ENCODE measurements at places on chromosomes 7 and 10.

DNA sequence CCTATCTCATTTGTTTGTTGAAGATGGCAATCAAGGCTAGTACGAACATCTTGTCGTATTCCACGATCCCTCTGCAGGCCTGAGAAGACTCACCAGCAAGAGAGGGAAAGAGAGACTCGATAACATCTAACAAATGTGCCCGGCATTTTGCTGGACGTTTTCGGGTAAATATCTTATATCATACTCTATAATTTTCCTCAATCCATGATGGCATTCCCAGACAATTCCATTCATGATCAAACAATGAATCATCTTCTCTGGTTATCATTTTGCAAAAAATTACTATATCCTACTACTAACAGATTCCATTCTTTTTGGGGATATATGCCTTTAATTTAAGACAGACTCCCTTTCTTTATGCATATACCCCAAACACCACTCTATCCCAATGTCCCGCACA, 118.1 kb downstream of the TYW1B start:
- DNase-seq = no peak

DNA sequence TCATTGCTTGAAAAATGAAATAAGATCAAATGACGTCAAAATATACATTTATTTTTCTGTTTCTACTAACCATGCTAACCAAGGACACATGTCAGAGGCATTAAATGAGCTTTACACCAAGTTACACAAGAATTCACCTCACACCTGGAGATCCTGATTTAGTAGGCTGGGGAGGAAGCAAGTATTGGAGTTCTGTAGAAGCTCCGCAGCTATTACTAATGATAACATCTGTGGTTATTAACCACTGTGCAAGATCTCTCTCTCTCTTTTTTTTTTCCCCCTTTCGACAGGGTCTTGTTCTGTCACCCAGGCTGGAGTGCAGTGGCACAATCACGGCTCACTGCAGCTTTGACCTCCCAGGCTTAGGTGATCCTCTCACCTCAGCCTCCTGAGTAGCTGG, 104.0 kb downstream of the ZNF22 start:
- no peak for DNase-seq

DNA sequence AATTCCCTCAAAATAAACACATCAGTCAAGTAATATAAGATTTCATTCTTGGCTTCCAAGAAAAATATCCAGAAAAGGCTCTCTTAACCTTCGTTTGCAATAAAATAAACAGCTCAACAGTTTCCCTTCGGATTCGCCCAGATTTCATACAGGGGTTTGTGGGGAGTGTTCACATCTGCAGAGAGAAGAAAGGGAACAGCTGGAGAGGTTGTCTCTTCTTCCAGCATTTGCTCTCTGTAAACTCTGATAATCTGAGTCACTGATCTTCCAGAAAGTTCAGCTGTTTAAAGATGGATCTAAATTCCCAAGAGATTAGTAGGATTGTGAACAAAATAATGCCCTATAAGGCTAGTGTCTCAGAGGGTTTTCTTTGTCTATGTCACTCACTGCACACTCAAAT, 277.9 kb downstream of the HPSE2 start:
- DNase-seq = no peak

- no peak for DNase-seq
These were observed 463.3 kb upstream of the PODXL start for GRCh38 chr7:132019703-132020102.

GRCh38 chr10:49158404-49158803, 24.6 kb upstream of the FAM170B start:
- no peak for DNase-seq

GRCh38 chr10:110546077-110546476, 21.4 kb upstream of the SMC3 start:
- no peak for DNase-seq

GRCh38 chr7:33886149-33886623, 19.2 kb upstream of the BMPER start:
- DNase-seq = no peak

DNA sequence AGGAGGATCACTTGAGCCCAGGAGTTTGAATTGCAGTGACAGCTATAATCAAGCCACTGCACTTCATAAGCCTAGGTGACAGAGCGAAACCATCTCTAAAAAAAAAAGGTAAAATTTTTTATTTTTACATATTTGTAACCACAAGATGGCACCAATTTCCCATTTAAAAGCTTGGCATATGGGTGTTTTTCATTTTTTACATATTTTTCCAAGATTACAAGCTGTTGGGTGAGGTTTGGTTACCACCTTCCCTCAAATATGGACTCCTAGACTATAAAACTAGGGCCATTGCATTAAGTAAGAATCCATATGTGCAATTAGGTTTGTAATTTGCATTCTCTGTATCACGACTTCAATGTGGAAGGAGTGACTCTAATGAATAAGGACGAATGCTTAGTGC, 129.3 kb upstream of the ACBD5 start:
- peak; percentile 25 for DNase-seq

DNA sequence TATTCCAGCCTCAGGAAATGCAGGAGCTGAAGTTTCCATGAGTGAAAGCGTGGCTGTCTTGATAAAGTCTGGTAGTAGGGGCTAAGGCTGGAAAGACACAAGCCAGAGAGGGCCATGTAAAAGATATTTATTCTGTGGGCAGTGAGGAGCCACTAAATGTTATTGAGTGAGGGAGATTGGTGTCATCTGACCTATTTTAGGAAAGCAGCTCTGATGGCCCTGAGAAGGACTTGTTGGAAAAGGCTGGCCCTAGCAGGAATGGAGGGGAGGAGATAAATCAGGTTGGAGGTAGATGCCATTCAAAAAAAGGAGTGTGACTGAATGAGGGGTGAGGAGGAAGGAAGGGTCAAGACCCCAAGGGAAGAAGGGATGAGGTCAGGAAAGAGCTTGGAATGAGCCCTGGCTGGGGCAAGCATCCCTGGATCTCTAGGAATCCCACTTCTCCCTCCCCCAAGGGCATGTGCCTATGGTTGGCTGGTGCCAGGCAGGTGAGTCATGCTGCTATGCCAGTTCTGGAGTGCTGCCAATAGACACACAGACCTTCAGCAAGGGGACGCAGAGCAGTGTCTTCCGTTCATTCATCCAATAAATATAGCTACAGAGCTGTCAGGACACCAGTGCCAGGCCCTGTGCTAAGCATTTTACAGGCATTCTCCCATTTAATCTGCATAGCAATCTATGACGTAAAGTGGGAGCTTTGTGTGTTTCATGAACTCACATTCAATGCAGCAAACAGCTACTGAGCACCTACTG, 2.0 kb downstream of the ANKRD2 start:
- DNase-seq = peak; percentile 95

- DNase-seq = no peak
These were observed 207.3 kb downstream of the HGF start for GRCh38 chr7:81562581-81562980.

- DNase-seq = no peak
These were observed 43.5 kb upstream of the ZNF680 start for GRCh38 chr7:64606385-64606784.

DNA sequence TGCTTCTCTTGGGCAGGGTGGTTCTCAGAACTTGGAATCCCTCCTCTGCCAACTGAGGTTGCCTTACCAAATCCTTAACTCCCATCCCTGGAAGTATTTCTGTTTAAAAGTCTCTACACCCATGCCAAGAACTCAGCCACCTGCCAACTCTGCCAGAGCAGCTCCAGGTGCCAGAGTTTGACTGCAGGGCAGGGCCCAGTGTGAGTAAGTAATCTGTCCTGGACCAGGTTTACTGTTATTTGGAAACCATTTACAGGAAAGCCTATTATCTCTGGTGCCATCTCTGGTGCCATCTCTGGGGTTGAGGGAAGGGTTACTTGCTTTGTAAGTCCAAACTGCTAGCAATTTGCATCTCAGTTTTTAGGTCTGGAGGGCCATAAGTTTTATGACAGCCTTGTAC, 2.5 kb downstream of the TSPAN15 start:
- DNase-seq = peak; percentile 25

- DNase-seq = no peak
These were observed 9.0 kb downstream of the ETV1 start for GRCh38 chr7:13980474-13980873.

- peak; percentile 4 for DNase-seq
These were observed 413.5 kb downstream of the NRG3 start for GRCh38 chr10:82288461-82288881.

DNA sequence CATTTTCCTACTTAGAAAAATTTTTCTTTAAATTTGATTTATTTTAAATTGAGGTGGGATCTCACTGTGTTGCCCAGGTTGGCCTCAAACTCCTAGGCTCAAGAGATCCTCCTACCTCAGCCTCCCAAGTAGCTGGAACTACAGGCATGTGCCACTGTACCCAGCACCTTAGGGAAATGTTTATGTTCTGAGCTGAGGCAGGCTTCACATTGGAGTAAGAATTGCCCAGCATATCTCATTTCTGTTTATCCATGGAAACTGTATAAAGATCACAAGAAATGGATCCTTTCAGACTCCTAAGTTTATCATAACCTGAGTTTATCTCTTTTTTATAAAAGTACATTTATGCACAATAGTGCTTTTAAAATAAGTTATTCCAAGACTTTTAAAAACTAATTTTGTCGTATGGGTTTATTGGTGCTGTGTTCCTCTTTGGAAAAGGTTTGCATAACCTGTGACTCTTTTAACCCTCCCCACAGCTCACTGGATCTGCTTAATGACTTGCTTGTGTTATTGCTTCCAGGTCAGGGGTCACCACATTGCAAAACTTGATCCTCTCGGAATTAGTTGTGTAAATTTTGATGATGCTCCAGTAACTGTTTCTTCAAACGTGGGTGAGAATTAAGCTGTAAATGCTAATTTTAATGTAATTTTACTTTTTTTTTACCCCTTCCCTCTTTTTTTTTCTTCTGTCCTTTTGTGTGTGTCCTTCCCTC, 40.7 kb downstream of the OGDH start:
- no peak for DNase-seq

DNA sequence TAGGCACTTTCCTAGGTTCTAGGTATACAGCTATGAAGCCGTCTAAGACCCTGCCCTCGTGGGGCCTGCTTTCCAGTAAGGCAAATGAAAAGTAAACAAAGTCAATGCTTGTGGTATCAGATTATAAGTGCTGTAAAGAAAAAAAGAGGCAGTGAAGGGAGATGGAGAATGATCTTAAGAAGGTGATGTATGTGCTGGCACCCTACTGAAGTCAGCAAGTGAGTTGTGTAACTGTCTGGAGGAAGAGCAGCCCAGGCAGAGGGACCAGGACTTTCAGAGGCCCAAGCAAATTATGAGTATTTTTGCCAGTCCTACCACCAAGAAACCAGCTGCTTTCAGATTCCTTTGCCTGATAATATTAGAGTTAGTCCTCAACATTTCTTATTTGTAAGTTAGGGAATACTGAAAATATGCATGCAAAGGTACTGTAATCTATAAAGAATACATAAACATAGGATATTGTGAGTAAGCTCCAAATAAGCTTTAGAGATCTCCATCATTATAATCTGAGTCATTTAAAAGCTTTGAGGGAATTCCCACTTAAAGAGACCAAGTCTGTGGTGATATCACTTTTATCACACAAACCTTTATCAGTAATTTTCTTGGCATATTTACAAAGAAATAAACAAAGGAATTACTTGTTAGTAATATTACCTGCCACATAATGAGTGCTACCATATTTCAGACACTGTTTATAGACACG, 329.2 kb upstream of the LRGUK start:
- peak; percentile 15 for DNase-seq

- DNase-seq = no peak
These were observed 51.4 kb downstream of the DNMBP start for GRCh38 chr10:99958302-99958701.

- DNase-seq = no peak
These were observed 81.7 kb downstream of the KMT2C start for GRCh38 chr7:152354061-152354460.

- no peak for DNase-seq
These were observed 15.1 kb upstream of the ZMIZ1 start for GRCh38 chr10:79053481-79054202.

GRCh38 chr10:77881636-77882035, 44.9 kb downstream of the DLG5 start:
- no peak for DNase-seq

- DNase-seq = peak; percentile 31
These were observed 1.2 kb downstream of the FOXK1 start for GRCh38 chr7:4683043-4683883.

DNA sequence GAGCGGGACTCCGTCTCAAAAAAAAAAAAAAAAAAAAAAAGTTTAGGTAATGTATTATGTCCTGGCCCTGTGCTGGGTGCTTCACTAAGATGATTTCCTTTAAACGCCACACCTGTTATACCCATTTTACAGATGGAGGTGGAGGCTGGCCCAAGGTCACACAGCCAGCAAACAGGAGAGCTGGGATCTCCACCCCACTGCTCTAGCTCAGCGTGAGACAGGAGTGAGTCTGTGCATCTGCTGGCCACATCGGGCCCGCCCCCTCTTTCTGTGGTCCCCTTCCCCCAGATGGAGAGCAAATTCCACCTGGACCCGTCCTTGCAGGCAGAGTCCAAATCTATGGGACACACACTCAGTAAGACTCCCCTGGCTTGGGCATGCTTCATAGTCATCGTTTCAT, 51.0 kb downstream of the LHPP start:
- no peak for DNase-seq

DNA sequence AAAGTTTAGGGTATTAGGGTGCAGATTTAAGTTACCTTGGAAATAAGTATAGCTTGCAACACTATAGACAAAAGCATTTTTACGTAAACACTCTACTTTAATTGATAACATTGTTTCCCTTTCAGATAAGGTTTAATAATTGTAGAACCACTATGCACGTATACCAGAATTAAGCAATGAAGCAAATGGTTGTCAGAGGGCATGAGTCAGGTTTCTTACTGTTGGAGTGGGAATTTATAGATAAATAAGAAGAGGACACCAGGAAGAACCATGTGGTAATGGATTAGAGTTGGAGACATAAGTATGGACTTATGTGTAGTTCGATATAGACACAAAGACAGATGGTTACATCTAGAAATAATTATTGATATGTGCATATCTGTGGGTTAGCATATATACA, 355.6 kb downstream of the ETV1 start:
- peak; percentile 9 for DNase-seq

DNA sequence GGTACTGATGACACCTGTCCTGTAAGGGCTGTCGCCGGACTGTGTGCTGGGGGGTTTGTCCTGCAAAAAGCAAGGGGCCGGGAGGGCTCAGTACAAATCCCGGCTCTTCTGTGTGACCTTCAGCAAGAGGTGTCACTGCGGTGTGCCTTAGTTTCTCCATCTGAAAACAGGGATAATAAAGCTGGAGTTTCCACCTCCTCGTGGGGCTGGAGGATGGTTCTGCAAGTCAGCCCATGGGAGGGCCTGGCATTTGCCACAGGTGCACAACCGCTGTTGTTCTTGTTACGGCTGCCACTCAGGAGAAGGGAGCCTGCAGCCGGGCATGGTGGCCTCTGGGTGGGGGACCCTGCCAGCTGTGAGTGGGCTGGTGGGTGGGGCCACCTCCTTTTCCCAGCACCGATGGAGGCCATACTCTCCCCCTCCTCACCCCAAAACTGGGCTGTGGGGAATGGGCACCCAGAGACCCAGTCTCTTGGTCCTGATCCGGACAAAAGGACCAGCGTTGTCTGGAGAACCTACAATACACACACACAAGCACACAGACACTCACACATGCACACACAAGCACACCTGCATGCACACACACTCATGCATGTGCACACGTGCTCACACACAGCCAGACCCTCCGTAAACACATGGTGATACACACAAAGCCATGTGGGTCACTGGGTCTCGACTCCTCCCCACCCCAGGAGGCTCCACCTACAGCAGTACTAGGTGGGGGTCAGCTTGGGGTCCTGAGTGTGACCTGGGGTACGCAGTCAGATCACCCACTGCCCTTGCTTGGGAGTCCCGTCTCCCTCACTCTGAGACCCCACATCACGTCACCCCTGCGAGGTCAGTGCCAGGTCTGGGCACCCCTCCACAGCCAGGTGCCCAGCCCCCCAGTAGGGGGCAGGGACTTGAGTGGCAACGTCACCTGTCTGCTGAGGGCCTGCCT, 34.1 kb downstream of the ELFN1 start:
- no peak for DNase-seq

Measured in epithelial cell of esophagus (primary cell).